Liver (tissue), 10 donors: ENCODE measurements at places on chromosomes 7 and 10. TPM values are rescaled to one million over a fixed set of nuclear protein-coding genes. Genes with fewer than 3 reads are reported as not detected.

Gene AKAP9
- 33.6 TPM for total RNA-seq

Gene TRIL
- 0.67 TPM for total RNA-seq

DNA sequence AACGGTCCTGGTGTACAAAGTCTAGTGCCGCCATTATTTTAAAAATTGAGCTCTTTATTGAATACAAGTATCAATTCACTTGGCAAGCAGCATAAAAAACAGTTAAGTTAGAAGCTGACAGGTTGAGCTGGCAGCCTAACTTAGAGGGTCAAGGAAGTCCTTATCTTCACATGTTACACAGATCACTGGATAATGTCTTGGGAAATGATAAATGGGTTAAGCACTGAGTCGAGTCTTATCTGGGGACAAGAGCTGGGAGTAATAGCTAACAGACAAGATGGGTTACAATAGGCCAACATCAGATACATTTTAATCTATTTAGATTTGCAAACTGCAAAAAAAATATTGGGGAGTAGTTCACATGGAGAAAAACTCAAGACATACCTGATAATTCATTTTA is 34.2 kb downstream of the SLC18A2 start:
- no peak overlapping the region for H3K4me3 ChIP-seq
- H3K4me1 ChIP-seq: no peaks in the 10 kb centered on the region
- H3K36me3 ChIP-seq: no peaks in the 10 kb centered on the region

DNA sequence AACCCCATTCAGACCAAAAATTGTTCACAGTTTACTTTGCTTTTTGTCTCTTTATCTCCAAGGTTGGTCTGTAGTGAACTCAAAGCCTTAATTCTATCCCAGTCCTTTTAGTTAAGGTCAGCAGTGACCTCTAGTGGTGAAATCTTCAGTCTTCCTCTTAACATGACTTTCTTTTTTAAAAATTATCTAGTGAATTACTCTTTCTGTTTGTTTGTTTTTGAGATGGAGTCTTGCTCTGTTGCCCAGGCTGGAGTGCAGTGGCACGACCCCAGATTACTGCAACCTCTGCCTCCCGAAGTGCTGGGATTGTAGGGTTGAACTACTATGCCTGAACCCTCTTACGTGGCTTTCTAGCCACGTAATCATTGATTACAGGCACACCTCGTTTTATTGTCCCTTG is 25.0 kb downstream of the ZNF487 start:
- no peaks in the 10 kb centered on the region for H3K27me3 ChIP-seq
- no peak overlapping the region for H3K27ac ChIP-seq
- H3K36me3 ChIP-seq: no peaks in the 10 kb centered on the region
- DNase-seq: no peak
- H3K4me1 ChIP-seq: no peaks in the 10 kb centered on the region
- peak overlapping the region; percentile 27 for H3K4me3 ChIP-seq

DNA sequence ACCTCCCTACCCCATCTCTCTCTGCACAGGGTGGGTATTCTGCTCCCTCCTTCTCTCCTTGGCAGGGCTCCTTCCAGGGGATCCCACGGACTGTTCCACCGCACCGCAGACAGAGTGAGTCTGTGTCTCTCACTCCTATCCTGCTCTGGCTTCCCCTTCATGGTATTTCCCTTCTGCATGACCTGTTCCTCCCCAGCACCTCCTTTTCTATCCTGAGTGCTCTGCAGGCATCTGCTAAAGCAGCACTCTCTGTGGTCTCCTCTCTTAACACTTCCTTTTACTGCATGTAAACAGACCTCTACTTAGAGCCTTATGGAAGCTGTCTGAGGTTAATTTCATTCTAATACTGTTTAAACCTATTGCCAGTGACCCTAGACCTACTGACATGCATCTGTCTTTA is 171.5 kb downstream of the CCSER2 start:
- no peaks in the 10 kb centered on the region for H3K27me3 ChIP-seq
- H3K4me3 ChIP-seq: no peak overlapping the region
- no peaks in the 10 kb centered on the region for H3K36me3 ChIP-seq
- no peak overlapping the region for H3K27ac ChIP-seq
- H3K4me1 ChIP-seq: peaks cover 4% of the 10 kb centered on the region

- H3K27ac ChIP-seq: no peak overlapping the region
- no peak overlapping the region for H3K4me3 ChIP-seq
- no peaks in the 10 kb centered on the region for H3K4me1 ChIP-seq
Observed at GRCh38 chr10:63343476-63343875, 122.3 kb downstream of the JMJD1C start.

- no peaks in the 10 kb centered on the region for H3K27me3 ChIP-seq
- no peaks in the 10 kb centered on the region for H3K4me1 ChIP-seq
- DNase-seq: no peak
- no peaks in the 10 kb centered on the region for H3K36me3 ChIP-seq
Observed at GRCh38 chr10:67005981-67006380, 80.1 kb downstream of the LRRTM3 start.

GRCh38 chr7:158609313-158609974 is 21.8 kb upstream of the PTPRN2 start:
- no peak overlapping the region for H3K4me3 ChIP-seq
- no peaks in the 10 kb centered on the region for H3K36me3 ChIP-seq
- no peak for DNase-seq

DNA sequence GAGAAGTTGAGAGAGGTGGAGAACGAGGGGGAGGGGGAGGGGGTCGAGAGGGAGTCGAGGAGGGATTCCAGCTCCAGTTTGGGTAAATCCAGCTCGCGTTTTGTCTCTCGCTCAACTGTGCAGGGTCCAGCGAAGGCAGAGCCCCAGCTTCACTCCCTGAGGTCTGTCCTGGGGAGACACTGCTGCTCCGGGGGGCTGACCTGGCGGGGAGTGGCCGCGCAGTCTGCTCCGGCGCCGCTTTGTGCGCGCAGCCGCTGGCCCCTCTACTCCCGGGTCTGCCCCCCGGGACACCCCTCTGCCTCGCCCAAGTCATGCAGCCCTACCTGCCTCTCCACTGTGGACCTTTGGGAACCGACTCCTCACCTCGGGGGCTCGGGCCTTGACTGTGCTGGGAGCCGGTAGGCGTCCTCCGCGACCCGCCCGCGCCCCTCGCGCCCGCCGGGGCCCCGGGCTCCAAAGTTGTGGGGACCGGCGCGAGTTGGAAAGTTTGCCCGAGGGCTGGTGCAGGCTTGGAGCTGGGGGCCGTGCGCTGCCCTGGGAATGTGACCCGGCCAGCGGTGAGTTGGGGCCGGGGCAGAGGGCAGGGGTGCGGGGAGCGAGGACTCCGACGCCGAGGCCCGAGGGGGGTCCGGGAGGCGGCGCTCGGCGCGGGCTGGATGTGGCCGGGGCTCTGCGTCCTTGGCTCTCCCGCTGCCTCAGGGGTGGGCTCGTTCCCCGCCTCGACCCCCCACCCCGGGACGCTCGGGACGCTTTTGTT is at the start of gene TET1:
TET1 (plus strand) TSS at position 152 of the 757 bp plus-strand sequence. CDS start 12,002 bp downstream, outside the sequence.
- DNase-seq: peak; percentile 67
- no peaks in the 10 kb centered on the region for H3K36me3 ChIP-seq
- H3K4me3 ChIP-seq: peak within 1 kb of the TSS; percentile 77
- no peaks in the 10 kb centered on the region for H3K27me3 ChIP-seq
- peaks cover 14% of the 10 kb centered on the region for H3K4me1 ChIP-seq

DNA sequence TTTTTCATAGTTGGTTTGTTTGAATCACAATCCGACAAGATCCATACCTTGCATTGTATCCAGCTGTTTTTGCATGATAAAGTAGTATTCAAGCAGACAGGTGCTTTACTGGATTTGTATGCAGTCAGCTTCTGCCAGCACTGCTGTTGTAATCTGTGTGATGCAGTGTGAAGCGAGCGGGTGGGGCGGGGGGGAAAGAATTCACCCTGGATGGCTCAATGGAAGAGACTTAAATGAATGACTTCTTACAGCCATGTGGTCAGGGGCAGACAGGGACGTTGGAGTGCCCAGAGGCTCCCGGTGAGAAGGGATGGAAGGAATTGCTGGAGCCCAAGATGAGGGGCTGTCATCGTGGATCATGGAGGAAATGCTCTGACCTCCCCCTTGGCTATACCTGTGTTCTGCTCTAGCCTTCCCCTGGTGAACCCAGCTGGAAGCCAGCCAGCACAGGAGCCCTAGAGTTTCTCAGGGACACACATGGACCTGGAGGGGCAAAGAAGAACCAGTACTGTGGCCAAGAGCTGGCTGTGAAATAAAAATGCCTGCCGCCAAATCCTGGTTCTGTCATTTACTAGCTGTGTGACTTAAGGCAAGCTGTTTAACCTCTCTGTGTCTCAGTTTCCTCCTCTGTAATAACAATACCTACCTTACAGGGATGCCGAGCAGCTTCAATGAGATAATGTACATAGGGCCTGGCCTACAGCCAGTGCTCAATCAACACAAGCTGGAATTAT is 14.1 kb downstream of the NFE2L3 start:
- no peak for DNase-seq
- H3K36me3 ChIP-seq: no peaks in the 10 kb centered on the region
- H3K4me3 ChIP-seq: no peak overlapping the region
- H3K27me3 ChIP-seq: no peaks in the 10 kb centered on the region
- peaks cover 4% of the 10 kb centered on the region for H3K4me1 ChIP-seq
- no peak overlapping the region for H3K27ac ChIP-seq

DNA sequence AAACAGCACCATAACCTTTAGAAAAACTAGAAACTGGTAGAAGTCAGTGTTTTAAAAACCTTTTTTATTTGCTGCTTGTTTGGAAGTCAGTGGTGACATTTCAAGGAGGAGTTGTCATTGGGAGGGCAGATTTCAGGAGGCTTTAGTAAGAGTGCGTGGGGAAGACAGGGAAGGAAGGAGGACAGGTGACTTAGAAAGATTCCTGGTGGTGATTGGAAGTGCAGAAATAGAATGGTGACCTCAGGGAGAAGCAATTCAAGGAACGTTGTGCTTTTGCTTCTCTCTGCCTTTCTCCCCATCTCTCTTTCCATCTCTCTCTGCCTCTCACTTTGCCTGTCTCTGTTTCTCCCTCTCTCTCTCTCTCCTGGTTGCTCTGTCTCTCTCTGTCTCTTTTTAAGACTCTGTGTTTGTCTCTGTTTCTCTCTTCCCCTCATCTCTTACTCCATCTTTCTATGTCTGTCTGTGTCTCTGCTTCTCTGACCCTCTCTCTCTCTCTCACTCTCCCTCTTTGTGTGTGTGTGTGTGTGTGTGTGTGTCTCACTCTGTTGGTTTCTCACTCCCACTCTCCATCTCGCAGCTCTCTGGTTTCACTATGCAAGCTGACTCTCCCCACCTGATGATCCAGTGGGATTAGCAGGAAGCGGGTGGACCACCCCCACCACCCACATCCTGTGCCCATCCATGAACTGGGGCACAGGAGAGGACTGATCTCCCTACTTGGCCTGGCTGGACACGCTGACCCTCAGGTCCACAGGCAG is 10.9 kb upstream of the PFKP start:
- no peaks in the 10 kb centered on the region for H3K36me3 ChIP-seq
- H3K4me1 ChIP-seq: no peaks in the 10 kb centered on the region
- no peak overlapping the region for H3K4me3 ChIP-seq
- DNase-seq: no peak

DNA sequence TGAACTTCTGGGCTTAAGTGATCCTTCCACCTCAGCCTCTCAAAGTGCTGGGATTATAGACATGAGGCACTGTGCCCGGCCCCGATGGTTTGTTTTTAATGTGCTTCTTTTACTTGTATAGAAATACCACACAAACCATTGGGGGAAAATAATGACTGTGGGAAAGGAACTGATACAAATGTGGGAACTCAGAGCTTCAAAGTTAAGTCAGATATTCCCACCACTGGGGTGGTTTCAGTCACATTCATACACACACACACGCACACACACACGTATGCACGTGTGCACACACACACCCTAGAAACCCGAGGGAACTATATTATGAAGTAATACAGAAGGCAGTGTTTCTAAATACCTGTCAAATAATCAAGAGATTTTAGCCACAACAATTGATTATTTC is 17.0 kb downstream of the CPA4 start:
- H3K4me3 ChIP-seq: no peak overlapping the region
- no peaks in the 10 kb centered on the region for H3K36me3 ChIP-seq
- no peaks in the 10 kb centered on the region for H3K27me3 ChIP-seq
- H3K4me1 ChIP-seq: no peaks in the 10 kb centered on the region
- no peak for DNase-seq

GRCh38 chr10:88147000-88147798 is 283.8 kb downstream of the PTEN start:
- H3K27me3 ChIP-seq: no peaks in the 10 kb centered on the region
- DNase-seq: no peak
- H3K4me3 ChIP-seq: no peak overlapping the region
- no peaks in the 10 kb centered on the region for H3K36me3 ChIP-seq
- no peaks in the 10 kb centered on the region for H3K4me1 ChIP-seq

DNA sequence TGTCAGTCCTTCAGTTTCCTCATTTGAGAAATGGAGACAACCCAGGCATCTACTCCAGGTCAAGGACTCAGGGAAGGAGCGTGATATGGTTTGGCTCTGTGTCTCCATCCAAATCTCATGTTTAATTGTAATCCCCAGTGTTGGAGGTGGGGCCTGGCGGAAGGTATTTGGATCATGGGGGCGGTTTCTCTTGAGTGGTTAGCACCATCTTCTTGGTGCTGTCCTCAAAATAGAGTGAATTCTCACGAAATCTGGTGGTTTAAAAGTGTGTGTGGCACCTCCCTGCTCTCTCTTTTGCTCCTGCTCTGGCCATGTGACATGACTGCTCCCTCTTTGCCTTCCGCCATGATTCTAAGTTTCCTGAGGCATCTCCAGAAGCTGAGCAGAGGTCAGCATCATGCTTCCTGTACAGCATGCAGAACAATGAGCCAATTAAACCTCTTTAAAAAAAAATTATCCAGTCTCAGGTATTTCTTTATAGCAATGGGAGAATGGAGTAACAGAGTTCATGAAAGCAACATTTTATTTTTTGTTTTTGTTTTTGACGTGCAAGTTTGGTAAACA is 30.0 kb downstream of the ARHGAP22 start:
- H3K4me1 ChIP-seq: no peaks in the 10 kb centered on the region
- no peaks in the 10 kb centered on the region for H3K27me3 ChIP-seq
